Activated CD4-positive, alpha-beta T cell treated with anti-CD3 and anti-CD28 coated beads, Interleukin-2, Interleukin-6, amounts not matched to agents 100 ng/mL and 50 ng/mL, durations not matched to agents 16 hours and 8 hours (primary cell): ENCODE measurements at places on chromosomes 4 and X.

- DNase-seq, result no peak
Observed at GRCh38 chr4:109079731-109080130, 222.7 kb downstream of the COL25A1 start.

DNA sequence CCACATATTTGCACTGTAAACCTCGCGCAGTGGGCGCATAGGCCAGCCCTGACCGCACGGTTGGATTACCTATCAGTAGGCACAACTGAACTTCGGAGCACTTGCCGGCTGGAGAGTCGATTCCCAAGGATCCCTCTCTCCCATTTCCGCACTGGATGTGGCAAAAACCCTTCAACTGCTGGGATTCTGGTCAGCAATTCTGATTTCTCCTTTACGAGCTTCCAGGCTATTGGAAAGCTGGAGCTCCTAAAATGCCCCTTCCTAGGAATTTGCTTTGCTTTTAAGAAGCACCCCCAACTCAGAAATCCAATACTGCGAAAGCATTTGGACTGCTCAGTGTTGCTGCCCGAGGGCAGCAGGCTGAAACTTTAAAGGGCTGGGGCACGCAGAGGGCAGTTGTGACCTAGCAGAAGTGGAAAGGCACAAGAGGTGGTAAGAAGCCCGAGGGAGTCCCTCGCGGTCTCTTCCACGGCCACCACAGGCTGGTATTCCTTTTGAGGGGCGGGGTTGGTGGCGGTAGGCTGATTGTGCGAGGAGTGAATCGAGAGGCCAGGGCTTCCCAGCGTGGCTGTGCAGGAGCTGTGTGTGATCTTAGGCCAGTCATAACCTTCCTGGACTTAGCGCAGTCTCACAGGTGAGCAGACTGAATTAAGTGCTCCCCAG is 1.6 kb downstream of the ZAR1 start:
- DNase-seq, result no peak

DNA sequence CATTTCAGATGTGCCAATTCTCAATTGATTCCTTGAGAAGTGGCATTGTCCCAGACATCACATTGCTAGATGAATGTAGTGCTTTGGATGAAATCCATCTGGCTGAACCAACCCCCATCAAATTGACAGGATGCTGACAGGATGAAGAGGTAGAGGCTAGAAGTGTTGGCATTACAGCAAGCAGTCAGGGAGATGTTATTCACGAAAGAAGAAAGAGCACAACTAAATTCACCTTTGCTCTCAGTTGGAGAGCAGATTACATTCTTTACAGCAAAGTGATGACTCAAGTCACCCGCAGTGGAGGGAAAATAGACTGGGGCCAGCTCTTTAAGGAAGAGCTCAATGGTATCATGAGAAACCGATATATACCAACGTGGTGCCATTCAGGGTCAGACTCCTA is 259.6 kb downstream of the C4orf33 start:
- DNase-seq, result no peak

GRCh38 chrX:13936521-13937225 is 93.0 kb downstream of the GEMIN8 start:
- no peak for DNase-seq

GRCh38 chrX:30906726-30907125 is 17.7 kb upstream of the TAB3 start:
- DNase-seq, result no peak
